T-cell (primary cell): ENCODE measurements at places on chromosomes 3 and 15. TPM values are rescaled to one million over a fixed set of nuclear protein-coding genes. Genes with fewer than 3 reads are reported as not detected.

GRCh38 chr15:42035435-42035761 is 14.6 kb upstream of the PLA2G4E start:
- H3K27me3 ChIP-seq, result no peaks in the 10 kb centered on the region
- no peak overlapping the region for H3K4me3 ChIP-seq
- no peaks in the 10 kb centered on the region for H3K36me3 ChIP-seq
- DNase-seq, result no peak
- peaks cover 5% of the 10 kb centered on the region for H3K4me1 ChIP-seq
- H3K27ac ChIP-seq, result no peak overlapping the region

DNA sequence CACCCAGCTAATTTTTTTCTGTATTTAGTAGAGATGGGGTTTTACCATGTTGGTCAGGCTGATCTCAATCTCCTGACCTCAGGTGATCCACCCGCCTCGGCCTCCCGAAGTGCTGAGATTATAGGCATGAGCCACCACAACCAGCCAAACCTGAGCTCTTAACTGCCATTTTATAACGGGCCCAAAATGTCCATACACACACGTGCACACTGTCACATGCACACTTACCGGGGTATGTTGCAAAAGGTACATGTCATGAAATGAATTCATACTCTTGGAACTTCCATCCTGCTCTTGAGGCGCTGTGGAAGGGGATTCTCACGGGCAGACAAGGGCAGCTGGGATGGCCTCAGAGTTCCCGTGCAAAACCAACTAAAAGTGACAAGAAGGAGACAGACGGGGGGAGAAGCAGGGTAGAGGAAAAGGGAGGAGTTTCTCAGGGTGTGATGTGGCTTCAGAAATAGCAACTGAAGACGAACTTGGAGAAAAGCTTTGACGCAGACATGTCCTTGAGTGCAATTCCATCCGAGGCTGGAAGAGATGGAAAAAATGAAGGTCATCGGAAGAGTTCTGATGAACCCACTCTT is 110.9 kb downstream of the BDH1 start:
- H3K36me3 ChIP-seq, result peaks cover 2% of the 10 kb centered on the region
- H3K4me1 ChIP-seq, result peaks cover 26% of the 10 kb centered on the region
- no peak for DNase-seq
- no peak overlapping the region for H3K27ac ChIP-seq

DNA sequence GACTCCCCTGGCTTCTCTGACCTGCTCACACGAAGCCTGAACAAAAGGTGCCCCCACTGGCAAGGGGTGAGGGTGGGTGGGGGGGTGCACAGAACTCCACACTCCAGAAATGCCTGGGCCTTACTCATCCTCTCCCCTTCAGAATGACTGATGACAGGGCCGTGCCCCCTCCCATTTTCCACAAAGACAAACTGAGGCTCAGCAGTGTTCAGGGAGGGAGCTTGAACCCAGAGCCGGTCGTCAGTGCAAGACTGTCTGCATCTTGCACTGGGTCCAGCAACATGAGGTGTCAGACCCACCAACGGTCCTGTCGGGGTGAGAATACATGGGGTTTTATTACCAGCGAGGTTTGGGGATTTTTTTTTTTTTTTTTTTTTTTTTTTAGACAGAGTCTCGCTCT is 15.3 kb downstream of the IGDCC3 start:
- no peaks in the 10 kb centered on the region for H3K36me3 ChIP-seq
- no peak overlapping the region for H3K4me3 ChIP-seq
- no peak overlapping the region for H3K27ac ChIP-seq
- DNase-seq, result no peak
- no peaks in the 10 kb centered on the region for H3K4me1 ChIP-seq

- DNase-seq, result no peak
- H3K27ac ChIP-seq, result no peak overlapping the region
- H3K27me3 ChIP-seq, result no peaks in the 10 kb centered on the region
- peaks cover 66% of the 10 kb centered on the region for H3K4me1 ChIP-seq
- no peaks in the 10 kb centered on the region for H3K36me3 ChIP-seq
- H3K4me3 ChIP-seq, result no peak overlapping the region
These were observed 149.8 kb downstream of the APBA2 start for GRCh38 chr15:29035336-29036285.

GRCh38 chr3:151384741-151385174 is at the start of gene P2RY12:
P2RY12 (minus strand) TSS chr3:151384753; CDS start chr3:151338845, 45,908 bp downstream.
- H3K4me1 ChIP-seq, result no peaks in the 10 kb centered on the region
- no peak within 1 kb of the TSS for H3K27ac ChIP-seq
- DNase-seq, result no peak

- no peaks in the 10 kb centered on the region for H3K27me3 ChIP-seq
- H3K4me3 ChIP-seq, result no peak overlapping the region
- H3K36me3 ChIP-seq, result no peaks in the 10 kb centered on the region
These were observed 273.0 kb upstream of the COL8A1 start for GRCh38 chr3:99365396-99365795.

DNA sequence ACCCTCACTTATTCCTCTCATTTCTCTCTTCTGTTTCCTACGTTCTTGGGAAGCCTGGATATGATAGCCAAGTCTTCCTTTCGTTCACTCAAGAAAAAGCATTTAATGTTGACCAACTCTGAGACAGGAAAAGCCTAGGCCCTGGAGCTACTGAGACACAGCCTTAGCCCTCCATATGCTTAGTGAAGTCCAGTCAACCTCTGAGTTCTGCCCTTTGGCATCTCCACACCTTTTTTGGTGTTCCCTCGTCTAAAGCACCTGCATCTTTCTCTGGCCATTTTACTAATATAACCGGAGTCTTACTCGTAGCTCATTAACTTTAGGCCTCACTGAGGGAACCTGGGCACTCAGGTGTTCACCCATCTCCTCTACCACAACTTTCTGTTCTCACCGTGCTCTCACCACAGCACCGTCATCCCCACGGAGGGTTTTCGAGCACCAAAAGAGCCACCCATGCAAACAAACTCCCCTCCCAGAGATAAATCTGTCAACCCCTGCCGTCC is 632 bp downstream of the MTHFS start:
- H3K27ac ChIP-seq, result peak overlapping the region; percentile 89
- peaks cover 2% of the 10 kb centered on the region for H3K36me3 ChIP-seq
- DNase-seq, result no peak
- H3K4me1 ChIP-seq, result peaks cover 20% of the 10 kb centered on the region
- no peaks in the 10 kb centered on the region for H3K27me3 ChIP-seq

GRCh38 chr3:169241991-169242707 is 421.4 kb downstream of the MECOM start:
- no peak overlapping the region for H3K27ac ChIP-seq
- peaks cover 3% of the 10 kb centered on the region for H3K27me3 ChIP-seq
- no peak for DNase-seq
- H3K36me3 ChIP-seq, result no peaks in the 10 kb centered on the region
- H3K4me3 ChIP-seq, result no peak overlapping the region

GRCh38 chr3:41679374-41679773 is 282.5 kb downstream of the ULK4 start:
- no peaks in the 10 kb centered on the region for H3K36me3 ChIP-seq
- no peaks in the 10 kb centered on the region for H3K4me1 ChIP-seq
- H3K27me3 ChIP-seq, result no peaks in the 10 kb centered on the region
- no peak overlapping the region for H3K27ac ChIP-seq

GRCh38 chr15:44798826-44799225 is 62.5 kb downstream of the TRIM69 start:
- no peaks in the 10 kb centered on the region for H3K36me3 ChIP-seq
- no peaks in the 10 kb centered on the region for H3K27me3 ChIP-seq
- H3K27ac ChIP-seq, result no peak overlapping the region
- no peak overlapping the region for H3K4me3 ChIP-seq
- no peaks in the 10 kb centered on the region for H3K4me1 ChIP-seq

DNA sequence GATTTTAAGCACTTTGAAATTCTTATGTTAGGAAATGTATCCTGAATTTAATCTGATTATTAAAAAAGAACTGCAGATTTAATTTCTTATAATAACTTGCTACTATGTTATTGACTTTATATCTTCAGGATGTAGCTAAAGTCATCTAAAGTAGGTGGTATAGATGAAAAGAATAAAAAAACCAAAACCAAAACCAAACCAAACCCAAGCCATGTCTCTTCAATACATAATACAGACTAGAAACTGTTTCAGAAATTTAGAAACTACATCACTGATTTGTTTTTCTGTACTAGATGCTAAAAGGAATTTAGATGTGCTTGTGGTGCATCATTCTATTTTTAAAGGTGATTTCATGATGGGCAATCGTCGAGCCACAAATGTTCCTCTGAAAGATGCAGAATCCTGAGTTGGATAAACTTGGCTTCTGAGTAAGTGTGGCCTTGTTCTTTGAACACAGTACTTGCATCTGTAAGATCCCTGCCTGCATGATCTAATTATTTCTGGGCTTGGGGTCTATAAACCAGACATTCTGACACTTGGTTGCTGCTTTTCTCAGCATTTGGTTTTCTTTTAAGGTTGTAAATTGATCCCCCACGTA is 287.1 kb upstream of the SUCLG2 start:
- no peak overlapping the region for H3K4me3 ChIP-seq
- no peaks in the 10 kb centered on the region for H3K27me3 ChIP-seq
- H3K27ac ChIP-seq, result no peak overlapping the region
- H3K4me1 ChIP-seq, result no peaks in the 10 kb centered on the region
- no peak for DNase-seq

GRCh38 chr3:69764861-69765260 is 25.6 kb downstream of the MITF start:
- no peaks in the 10 kb centered on the region for H3K4me1 ChIP-seq
- H3K4me3 ChIP-seq, result no peak overlapping the region
- H3K27me3 ChIP-seq, result no peaks in the 10 kb centered on the region
- H3K36me3 ChIP-seq, result no peaks in the 10 kb centered on the region
- H3K27ac ChIP-seq, result no peak overlapping the region

DNA sequence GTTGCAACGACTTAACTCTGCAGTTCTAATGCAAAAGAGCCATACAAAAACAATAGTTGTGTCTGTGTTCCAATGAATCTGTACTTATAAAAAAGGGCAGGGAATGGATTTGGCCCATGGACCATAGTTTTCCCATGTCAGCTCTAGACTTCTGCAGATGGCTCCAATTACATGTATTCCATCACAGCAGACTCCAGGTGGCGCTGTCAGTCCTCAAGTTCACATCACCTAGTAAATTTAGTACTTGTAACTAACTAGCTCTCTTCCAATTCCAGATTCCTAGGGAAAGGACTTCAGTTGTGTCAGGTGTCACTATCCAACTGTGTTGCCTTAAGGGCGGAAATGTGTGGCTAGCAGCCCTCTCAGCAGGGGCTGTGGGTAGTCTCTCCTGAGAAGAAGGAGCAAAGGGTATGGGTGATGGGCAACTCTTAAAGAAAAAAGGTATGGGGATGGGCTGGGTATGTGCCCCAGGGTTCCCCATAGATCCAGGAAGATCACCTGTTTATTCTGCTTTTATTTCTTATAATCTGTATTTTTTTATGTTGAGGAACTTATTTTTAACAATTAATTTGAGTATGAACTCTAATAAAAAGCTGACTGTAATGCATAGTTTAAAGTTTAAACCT is 36.2 kb downstream of the BBS4 start:
- no peak overlapping the region for H3K4me3 ChIP-seq
- H3K27me3 ChIP-seq, result no peaks in the 10 kb centered on the region
- DNase-seq, result peak; percentile 65
- H3K36me3 ChIP-seq, result no peaks in the 10 kb centered on the region

DNA sequence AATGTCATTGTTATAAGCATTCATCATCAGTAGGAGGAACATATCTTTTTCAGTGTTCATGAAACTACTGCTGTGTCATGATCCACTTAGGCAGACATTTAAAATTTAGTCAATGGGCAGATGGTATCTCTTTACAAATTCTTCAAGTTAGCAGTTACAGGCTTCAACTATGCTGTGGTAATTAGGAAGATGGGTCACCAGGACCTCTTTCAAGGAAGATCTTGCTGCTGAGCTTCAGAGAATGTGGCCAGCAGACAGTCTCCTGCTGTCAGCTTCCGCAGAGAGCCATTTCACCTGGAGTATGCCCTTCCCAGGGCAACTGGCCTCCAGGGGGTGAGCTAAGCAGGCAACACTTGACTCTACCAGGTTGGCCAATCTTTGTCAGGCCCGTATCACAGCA is 19.4 kb downstream of the IFT57 start:
- no peak overlapping the region for H3K4me3 ChIP-seq
- H3K27me3 ChIP-seq, result no peaks in the 10 kb centered on the region
- H3K4me1 ChIP-seq, result no peaks in the 10 kb centered on the region
- H3K27ac ChIP-seq, result no peak overlapping the region

DNA sequence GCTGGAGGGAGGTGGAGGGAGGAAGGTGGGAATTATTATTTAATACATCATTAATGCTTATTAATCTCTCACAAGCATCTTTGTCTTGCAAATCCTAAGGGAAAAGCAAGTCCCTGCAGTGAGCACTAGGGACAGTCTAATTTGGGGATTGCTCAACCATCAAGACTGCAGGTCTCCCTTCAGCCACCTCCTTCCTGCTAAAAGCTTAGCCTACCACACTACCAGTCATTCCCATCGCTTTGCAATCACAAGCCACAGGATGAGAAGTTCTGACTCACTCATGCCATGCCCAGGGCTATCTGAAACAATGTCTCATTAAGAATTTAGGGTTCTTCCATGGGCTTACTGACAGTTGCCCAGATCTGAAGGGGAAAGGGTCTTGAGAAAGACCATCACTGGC is 51.0 kb upstream of the EIF1B start:
- no peak for DNase-seq
- no peaks in the 10 kb centered on the region for H3K4me1 ChIP-seq
- no peaks in the 10 kb centered on the region for H3K36me3 ChIP-seq
- no peak overlapping the region for H3K27ac ChIP-seq

DNA sequence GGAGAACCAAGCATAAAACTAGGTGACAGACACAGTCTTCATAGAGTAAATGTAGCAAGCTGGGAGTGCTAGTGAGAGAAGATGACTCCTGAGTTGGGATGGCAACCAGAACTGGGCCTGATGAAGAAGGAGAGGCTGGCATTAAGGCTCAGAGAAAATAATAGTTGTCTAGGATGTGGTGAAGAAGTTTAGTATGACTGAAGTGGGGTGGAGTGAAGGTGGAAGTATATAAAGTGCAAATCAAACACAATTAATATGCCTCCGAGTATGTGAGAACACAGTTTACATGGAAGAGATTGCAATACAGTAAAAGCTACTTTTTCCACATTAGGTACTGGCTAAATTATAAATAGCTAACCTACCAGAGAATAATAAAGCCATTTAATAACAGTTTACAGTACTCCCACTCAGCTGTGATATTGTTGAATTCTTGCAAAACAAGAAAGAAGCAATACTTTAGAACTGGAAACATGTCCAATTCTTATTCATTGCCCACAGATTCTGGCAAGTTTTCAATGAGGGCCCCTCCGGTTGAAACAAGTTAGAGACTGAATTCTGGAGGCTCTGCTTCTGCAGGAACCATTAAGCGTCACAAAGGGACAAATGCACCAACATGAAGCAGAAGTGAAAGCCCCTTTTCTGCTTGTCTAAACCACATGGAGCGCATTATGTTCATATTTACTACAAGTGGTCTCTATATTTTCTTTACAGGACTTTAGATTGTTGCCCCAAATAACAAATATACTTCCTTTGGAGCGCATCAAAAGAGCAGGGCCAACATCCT is 243.7 kb downstream of the SLC9A9 start:
- no peaks in the 10 kb centered on the region for H3K4me1 ChIP-seq
- no peak for DNase-seq
- no peaks in the 10 kb centered on the region for H3K36me3 ChIP-seq
- H3K27ac ChIP-seq, result no peak overlapping the region
- no peak overlapping the region for H3K4me3 ChIP-seq

Gene HIGD2B
- not detected for total RNA-seq

Gene SLC7A14
- total RNA-seq, result not detected

Gene SLC24A1
- total RNA-seq, result 4.8 TPM

Gene MAP1A
- 3.1 TPM for total RNA-seq
